ENCODE measurements at places on chromosomes 4 and X.

DNA sequence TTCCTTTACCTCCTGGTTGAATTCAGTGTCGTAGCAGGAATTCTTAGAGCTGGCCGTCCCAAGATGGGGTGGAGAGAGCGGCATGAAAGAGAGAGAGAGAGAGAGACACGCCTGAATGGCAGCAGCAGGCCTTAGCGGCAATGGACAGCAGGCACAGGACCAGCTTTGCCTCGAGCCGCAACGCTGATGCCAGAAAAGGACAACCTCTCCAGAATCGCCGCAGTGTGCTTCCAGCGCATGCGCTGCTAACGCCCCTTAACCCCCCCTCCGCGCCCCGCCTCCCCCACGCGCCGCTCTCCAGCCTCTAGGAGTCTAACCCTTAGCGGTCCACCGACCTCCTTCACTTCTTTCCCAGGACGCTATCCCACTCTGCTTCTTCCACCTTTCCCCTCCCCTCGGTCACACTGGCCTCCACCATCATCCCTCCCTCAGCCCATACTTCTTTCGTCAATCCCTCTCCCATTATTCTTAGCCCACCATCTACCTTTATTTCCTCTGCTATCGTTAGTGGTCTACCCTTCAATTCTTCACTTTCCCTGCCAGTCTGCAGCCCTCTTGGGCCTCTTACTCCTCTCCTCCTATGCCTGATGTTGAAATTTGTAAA is 10.5 kb upstream of the ZCCHC13 start:
- peak; percentile 3 for DNase-seq

- no peak for DNase-seq
These were observed 394.3 kb upstream of the SLIT2 start for GRCh38 chr4:19857380-19857779.

- no peak for DNase-seq
These were observed 751 bp upstream of the RGS12 start for GRCh38 chr4:3291969-3292570.

DNA sequence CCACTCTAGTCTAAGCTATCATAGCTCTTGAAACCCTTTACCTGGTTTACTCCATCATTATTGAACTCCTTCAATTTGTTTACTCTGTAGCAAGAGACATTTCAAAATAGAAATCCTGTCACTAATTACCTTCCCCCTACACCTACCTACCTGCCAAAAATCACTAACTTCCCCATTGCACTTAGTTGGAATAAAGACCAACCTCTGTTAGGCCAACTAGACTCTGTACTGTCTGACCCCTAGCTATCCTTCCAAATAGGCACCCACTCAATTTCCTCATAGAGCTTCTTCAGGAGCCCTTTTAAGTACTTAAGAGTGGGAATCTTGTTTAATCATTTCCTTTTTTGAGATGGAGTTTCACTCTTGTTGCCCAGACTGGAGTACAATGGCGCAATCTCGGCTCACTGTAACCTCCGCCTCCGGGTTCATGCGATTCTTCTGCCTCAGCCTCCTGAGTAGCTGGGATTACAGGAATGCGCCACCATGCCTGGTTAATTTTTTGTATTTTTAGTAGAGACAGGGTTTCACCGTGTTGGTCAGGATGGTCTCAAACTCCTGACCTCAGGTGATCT is 8.9 kb upstream of the CDKL2 start:
- DNase-seq, result no peak

DNA sequence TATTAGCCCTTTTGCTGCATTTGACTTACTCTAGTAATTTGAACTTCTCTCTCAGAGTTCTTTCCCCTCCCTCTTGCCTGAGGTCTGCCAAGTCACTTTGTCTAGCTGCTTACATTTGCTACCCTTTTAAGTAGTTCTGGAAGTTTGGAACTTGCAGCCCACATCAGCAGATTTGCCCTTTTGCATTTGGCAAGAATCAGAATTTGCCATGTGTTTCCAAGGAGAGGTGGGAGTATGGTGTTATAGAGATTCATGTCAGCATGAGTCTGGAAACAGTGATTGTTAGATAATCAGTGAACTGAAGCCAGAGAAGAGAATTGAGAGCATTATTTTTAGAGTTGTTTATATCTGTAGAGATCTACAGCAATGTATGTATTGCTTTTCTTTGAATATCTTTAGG is 52.1 kb downstream of the KLHL34 start:
- DNase-seq, result no peak
